Right ventricle myocardium inferior (tissue), 1 donor: ENCODE measurements at places on chromosomes 12 and 14. TPM values are rescaled to one million over a fixed set of nuclear protein-coding genes. Genes with fewer than 3 reads are reported as not detected.
A peak's percentile ranks its signal among the peaks of the same experiment; 100 is the strongest.

Gene PCK2
- total RNA-seq = 4.3 TPM

Gene COX8C
- total RNA-seq = 0.51 TPM

Gene SDS
- total RNA-seq = not detected

Gene TAS2R50
- not detected for total RNA-seq

Gene TMTC1
- total RNA-seq = 33.8 TPM

Gene TDRD9
- total RNA-seq = 2.5 TPM

Gene HAL
- 0.68 TPM for total RNA-seq

Gene CLEC7A
- 3.1 TPM for total RNA-seq

Gene PPP4R4
- total RNA-seq = 0.16 TPM

Gene GPR68
- 0.16 TPM for total RNA-seq

Gene ADAMTS20
- not detected for total RNA-seq

DNA sequence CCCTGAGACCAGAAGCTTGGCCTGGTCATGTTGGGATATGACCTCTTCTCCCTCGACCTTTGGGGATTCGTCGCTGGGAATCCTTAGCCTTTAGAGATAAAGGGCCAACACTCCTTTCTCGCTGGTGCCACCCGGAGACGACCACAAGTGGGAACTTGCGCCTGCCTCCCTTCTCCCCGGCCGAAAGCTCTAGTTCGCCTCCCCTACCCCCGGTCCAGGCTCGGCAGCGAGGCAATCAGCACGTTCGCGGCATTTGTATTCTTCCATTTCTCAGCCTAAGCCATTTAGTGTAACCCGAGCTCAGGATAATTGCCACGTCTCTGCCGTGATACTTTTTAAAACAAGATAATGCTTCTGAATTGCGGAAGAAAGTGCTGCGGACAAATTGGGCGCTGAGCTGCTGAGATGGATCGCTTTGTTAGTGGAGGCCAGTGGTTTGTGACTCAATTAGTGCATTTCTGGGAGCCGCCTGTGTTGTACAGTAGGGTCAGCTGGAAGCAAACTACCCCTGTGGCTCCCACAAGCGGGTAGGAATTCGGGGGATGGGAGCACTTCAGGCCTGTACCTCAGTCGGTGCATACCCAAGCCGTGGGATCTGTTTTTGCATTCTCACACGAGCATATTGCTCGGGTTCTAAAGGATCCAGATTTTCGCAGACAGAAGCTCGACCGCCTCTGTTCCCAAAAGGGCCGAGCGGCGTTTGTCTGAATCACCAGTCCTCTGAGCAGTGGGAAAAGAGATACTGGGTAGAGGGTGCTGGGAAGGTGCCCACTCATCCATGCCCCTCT is 6.8 kb upstream of the SIX1 start:
- no peak for DNase-seq

GRCh38 chr14:35400648-35401421 is 3.7 kb downstream of the NFKBIA start:
- DNase-seq = no peak

- DNase-seq = peak; percentile 84
These were observed 227.3 kb downstream of the KTN1 start for GRCh38 chr14:55807053-55807880.

- no peak for DNase-seq
These were observed 3.7 kb downstream of the PIANP start for GRCh38 chr12:6696690-6697583.

DNA sequence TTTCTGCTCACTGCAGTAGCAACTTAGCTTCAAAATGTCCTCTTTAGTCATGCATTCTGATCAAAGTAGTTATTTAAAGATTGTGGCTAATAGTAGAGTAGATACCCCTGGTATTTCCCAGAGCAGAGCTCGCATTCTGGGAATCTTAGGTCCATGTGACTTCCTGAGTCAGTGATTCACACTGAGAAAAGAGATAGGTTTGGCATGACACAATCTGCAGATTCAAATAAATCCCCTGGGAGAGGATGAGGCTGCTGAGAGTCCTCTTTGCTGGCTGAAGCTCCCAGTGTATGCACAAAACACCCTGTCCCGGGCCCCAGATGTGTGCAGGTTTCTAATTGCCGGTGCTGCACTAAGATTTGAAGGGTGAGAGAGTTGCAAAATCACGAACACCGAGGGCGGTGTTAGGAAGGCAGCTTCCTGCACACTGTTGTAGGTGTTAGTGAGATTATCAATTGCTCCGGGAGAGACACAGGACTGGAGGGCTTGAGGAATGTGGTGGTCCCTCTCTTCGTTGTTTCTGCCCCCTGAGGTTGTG is 233.2 kb downstream of the NRXN3 start:
- DNase-seq = no peak

DNA sequence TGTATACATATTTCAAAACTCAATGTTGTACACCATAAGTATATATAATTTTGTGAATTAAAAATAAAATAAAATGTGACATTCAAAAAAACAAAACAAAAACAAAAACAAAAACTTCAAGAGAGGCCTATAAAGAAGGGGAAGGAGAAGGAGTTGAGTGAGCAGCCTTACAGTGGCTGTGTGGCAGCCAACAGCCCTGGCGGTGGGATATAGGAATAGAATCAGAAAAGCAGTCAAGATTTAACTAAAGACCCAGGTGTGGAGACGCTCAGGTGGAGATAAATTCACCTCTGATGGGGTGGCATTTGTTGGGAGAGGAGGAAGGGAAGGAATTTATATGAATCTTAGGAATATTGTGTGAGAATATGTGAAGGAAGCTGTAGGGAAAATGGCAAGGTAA is 41.8 kb upstream of the E2F7 start:
- no peak for DNase-seq

DNA sequence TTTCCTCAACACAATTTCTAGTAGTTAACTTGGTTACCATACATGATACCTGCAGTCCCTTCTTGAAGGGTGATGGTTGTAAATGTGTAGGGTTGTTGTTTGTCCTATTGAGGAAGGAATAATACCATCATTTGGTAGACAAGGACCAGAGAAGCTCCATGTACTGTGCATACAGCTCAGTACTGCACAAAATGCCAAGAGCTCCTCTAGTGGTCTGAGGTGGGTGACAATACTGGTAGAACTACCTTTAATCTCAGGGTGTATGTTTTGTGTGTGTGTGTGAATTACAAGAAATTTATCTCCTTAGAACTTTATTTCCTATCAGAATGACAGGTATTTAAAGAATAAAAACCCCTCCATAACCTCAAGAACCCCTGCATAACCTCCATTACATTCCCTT is 575.3 kb downstream of the TMTC2 start:
- no peak for DNase-seq

DNA sequence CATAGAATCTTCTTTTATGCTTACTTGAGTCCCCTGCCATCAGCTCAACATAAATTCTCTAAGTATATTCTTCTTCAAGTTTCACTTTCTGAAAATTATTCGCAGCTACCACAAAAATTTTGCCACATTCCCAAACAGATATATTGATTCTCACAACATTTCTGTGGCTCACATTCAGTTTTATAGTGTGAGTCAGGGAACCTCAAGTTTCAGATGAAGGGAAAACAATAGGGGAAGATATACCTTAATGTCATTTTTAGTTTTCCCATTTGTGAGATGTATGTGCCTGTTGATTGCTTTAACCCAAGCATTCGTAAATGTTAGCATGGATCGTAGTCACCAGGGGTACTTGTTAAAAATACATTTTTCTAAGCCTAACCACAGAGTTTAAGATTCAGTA is 465.8 kb downstream of the CCER1 start:
- no peak for DNase-seq

DNA sequence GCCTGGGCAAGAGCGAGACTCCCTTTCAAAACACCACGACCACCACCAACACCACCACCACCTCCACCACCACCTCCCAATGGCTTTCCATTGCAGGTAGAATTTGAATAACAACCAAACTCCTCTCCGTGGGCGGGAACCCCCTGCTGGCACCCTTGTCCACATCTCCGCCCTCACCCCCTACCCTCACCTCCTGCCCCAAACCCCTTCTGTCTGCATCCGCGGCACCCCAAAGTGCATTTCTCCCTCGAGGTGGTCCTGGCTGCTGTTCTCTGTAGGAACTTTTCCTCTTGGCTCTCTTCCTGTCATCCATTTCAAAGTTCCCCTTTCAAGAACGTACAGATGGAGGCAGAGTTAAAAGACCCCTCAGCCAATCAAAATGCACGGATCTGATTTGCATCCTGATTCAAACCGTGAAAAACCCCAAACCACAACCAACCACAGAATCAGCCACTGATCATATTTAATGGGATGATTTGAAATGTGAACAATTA is 3.8 kb downstream of the SDSL start:
- DNase-seq = no peak

- DNase-seq = no peak
These were observed 68.7 kb downstream of the SLC35F4 start for GRCh38 chr14:57797160-57797559.

DNA sequence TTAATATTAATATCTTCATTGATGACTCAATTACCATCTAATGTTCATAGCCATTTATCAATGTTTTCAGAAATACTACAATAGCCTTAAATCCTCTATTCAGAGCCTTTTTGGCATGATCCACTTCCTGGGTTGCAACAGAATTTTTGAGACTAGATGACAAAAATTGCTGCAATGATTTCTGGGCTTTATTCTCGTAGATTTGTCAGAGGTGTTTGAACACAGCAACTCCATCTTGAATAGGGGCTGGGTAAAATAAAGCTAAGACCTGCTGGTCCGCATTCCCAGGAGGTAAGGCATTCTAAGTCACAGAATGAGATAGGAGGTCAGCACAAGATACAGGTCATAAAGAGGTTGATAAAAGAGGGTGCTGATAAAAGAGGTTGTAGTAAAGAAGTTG is 165.8 kb upstream of the CNOT2 start:
- DNase-seq = no peak

- DNase-seq = no peak
These were observed 140.5 kb downstream of the PHLDA1 start for GRCh38 chr12:75891072-75891471.

- no peak for DNase-seq
These were observed 33.0 kb downstream of the CDKL1 start for GRCh38 chr14:50363714-50364111.

GRCh38 chr14:30450631-30451545 is 108.1 kb upstream of the G2E3 start:
- DNase-seq = no peak

GRCh38 chr14:56150645-56151345 is 32.6 kb downstream of the PELI2 start:
- DNase-seq = no peak

DNA sequence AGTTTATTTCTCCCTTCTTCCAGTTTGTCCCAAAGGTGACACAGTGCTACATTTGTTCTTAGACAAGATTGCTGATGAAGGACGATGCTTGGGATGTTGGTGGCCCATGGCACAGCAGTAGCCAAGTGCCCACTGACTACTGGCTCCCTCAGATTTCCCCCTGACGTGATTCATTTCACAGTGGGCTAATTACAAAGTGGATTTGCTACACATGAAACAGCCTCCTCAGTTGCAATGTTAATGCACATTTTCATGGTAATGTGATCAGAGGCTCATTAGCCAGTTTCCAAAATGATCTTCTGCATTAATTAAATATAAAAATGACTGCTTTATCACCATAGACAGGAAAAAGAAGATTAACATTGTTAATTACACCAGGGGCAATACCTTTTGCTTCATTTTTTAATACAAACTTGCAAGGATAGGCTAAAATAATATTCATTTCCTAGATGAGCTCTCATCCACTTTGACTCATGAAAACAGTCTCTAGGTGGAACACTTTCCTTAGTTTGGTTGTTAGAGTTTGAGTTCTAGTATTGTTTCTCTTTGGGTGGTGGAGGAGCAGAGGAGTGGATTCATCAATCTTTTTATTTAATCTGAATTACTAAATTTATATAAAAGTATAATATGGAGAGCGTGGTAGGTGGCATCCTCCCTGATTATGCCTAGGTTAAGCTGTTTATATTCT is 250.9 kb downstream of the PDZRN4 start:
- no peak for DNase-seq

- no peak for DNase-seq
These were observed 23.2 kb downstream of the MAPK1IP1L start for GRCh38 chr14:55074662-55075061.

DNA sequence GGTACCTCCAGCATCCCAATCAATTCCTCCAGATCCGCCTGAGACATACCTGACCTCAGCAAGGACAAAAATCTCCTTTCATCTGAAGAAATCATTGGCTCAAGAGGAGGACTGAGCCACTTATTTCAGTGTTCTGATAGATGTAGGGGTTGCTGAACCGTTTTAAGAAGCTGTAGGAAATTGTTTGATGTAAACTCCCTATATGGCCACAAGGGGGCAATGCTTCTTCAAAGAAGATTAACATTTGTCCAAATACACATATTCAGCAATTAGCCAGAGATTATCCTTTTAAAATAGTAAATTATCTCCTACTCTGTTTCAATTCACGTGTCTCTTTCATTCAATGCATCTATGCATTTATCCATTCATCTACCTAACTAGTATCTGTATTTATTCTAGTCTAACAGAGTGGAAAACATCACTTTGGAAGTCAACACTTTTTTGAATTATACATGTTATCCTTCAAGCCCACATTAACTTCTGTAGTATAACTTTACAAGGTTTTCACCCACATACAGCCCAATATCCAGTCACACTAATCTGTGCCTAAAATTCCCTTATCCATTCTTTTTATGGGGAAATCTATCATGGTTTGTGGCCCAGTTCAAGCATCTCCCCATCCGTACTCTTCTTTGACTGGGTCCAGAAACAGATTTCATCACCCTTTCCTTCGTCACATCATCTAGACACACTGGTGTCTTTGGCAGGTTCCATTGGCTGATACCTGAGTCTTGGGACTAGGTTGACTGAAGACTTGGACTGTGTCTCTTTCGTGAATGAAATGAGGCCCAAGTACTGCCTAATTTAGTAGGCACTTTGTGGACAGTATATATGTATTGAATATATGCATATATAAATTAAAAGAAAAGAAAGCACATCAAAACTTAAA is 411.0 kb upstream of the OR4E1 start:
- no peak for DNase-seq

- peak; percentile 67 for DNase-seq
These were observed 12.3 kb downstream of the KRT80 start for GRCh38 chr12:52179396-52179973.

GRCh38 chr12:124771462-124772288 is 92.0 kb downstream of the SCARB1 start:
- DNase-seq = peak; percentile 90

DNA sequence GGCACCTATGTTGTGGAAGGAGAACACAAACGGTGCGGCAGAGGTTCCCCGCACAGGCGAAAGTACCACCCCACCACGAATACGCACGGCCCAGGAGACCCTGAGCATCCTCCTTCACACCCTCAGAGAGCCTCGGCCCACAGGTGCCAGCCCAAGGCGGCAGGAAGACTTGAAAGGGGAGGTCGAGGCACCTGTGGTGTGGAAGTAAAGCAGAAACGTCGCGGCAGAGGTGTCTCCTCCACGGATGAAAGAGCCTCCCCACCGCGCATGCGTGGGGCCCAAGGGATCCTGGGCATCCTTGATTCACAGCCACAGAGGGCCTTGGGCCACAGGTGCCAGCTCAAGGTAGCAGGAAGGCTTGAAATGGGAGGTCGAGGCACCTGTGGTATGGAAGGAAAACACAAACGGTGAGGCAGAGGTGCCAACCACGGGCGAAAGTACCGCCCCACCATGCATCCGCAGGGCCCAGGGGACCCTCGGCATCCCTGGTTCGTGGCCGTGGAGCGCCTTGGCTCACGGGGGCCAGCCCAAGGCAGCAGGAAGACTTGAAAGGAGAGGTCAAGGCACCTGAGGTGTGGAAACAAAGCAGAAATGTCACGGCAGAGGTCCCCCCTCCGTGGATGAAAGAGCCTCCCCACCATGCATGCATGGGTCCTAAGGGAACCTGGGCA is 380.1 kb downstream of the ALG10 start:
- no peak for DNase-seq

- no peak for DNase-seq
These were observed 229.2 kb downstream of the NRXN3 start for GRCh38 chr14:78399316-78399889.
